NCI-H2107 (cell line): ENCODE measurements at places on chromosomes 3 and 15.

DNA sequence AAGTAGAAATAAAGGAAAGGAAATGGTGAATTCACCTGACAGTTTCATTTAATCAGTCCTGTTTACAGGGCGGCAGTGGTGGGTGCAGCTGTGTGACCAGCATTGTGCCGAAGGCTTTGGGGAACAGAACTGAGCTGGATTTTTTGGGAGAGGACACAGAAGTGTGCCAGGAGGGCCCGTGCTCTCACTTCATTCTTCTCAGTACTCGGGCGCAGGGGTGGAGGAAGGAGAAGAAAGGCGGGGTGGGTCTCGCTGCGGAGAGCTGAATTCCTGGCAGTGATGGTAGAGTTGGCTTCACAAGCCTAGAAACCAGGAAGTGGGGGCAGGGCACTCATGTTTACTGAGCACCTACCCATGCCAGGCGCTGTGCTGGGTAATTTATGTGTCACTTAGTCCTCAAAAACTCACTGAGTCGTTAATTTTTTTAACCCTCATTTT, 64.6 kb downstream of the CRTC3 start:
- no peak for DNase-seq

- DNase-seq, result no peak
Observed at GRCh38 chr15:100383302-100384107, 41.7 kb upstream of the ADAMTS17 start.

DNA sequence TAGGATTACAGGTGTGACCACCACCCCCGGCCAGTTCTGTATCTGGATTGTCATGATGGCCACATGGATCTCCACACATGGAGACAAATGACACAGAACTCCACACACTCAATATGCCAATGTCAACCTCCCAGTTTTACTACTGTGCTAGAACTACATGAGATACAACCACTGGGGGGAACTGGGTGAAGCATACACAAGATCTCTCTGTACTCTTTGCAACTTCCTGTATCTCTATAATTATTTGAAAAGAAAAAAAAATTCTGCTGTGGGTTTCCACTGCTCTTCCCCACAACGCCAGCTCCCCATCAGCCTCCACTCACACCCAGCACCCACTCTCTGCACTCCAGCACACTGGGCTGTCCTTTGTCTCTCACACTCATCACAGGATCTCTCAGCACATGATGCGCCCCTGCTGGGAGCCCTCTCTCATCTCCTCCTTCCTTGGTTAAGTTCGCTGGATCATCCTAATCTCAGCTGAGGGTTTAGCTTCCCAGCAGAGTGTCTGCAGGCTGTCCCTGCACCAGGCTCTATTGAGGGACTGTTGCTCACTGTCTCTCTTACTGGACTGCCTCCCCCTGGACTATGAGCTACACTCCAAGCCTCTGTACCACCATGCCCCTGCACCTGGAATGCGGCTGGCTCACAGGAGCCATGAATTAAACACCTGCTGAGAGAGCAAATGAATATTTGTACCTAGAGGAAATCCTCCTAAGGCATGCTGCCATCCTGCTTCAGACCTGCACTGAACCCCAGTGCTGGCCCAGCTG, 10.7 kb upstream of the RAB43 start:
- no peak for DNase-seq

DNA sequence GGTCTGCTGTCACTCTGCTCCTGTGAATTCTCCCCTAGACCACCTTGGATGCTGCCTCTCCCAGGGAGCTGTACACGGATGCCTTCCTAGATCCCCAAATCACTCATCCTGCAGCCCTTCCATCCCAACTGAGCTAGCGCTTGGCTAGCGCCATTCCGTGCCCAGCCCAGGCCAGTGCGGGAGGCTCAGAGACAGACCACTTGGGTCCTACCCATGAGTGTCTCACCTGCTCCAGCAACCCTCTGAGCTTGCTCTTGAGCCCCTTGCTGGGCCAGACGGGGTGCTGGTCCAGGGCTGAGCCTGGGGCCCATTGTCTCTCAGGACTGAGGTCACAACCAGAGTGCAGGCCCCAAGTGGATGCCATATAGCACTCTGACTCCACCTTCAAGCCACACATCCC, 17.7 kb downstream of the SH2D7 start:
- no peak for DNase-seq

- DNase-seq, result no peak
Observed at GRCh38 chr15:101486696-101487459, 2.6 kb downstream of the PCSK6 start.

GRCh38 chr3:151082880-151083838, 2.3 kb upstream of the MED12L start:
- no peak for DNase-seq
